Naive thymus-derived CD8-positive, alpha-beta T cell (primary cell): ENCODE measurements at places on chromosomes 2 and 18.

DNA sequence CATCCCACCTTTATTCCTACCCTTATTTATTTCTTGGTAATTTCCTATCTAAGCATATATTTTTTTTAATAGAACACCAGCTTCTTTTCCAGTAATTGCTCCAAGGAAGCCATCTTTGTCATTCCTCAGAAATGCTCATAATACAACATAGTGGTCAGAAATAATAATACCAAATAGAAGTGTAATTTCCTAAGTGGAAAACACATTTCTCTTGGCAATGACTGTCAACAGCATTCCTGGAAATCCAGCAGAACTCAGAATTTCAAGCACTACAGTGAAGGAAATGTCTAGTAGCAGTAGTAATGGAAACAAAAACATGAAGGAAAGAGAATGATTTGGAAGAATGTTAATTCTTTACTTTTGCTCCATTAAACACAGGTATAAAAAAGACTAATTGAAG lies 56.6 kb downstream of the GDF7 start:
- DNase-seq: no peak

DNA sequence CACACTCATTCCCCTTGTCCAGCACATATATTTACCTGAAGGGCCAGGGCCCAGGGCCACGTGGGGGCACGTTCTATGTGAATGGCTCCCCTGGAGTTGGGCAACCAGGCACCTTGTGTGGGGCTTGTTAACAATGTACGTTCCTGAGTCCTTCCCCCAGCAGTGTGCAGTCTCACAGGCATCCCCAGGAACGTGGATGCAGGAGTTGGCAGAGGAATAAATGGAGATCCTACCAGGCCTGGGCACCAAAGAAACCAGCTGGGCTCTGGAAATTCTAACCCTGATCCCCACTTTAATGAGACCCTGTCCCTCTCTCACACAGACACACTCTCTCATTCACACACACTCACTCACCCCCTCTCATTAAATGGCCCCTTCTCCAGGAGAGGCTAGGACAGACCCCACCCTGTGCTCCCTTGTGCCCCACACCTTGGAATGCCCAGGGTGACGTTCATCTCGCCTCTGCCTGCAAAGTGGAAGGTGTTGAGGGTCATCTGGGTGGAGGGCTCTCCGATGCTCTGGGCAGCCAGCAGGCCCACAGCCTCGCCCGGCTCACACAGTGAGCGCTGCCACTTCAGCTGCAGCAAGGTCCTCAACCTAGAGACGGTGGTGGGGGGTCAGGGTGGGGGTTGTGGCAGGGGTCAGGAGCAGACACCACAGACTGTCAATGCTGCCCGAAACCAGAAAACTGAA lies 65.6 kb downstream of the POLR1A start:
- no peak for DNase-seq

DNA sequence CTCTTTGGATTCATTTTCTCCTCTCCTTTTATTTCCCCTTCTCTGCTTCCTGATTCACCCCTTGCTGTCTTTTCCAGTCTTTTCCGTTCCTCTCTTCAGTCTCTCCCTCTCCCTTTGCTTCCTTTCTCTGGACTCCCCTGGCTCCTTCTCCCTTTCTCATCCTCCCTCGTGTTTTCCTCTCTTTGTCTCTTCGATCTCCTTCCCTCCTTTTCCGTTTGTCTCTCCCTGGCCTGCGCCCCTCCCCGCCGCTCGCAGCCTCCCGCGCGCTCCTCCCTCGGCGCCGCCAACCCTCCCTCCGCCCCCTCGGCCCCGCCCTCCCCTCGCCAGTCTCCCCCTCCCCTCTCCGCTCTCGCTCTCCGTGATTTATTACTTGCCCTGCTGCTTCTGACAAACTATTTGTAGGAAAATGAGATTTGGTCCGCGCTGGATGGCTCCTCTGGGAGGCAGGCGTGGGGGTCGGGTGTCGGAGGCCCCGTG lies 46.0 kb upstream of the PAX8 start:
- no peak for DNase-seq

DNA sequence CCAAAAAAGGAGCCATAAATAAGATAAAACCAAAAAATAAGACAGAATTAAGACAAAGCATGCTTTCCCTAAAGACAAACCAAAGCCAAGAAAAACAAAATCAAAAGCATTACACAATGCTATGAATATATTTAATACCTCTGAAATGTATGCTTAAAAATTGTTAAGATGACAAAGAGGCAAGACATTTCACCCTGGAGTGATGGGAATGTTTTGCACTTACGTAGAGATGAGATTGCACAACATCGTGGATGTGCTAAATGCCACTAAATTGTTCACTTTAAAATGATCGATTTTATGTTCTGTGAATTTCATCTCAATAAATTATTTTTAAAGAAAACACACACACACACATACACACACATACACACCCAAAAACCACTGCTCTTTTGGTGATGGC lies 386.6 kb upstream of the KLHL29 start:
- DNase-seq: no peak

DNA sequence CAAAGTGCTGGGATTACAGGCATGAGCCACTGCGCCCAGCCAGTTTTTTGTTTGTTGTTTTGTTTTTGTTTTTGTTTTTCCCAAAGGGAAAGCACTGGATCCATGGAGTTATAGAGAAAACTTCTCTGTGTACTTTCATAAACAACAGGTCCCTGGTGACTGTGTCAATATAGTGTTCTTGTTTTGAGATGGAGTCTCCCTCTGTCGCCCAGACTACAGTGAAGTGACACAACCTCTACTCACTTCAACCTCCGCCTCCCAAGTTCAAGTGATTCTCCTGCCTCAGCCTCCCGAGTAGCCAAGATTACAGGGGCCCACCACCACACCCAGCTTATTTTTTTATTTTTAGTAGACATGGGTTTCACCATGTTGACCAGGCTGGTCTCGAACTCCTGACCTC lies 16.5 kb downstream of the USP34 start:
- no peak for DNase-seq

DNA sequence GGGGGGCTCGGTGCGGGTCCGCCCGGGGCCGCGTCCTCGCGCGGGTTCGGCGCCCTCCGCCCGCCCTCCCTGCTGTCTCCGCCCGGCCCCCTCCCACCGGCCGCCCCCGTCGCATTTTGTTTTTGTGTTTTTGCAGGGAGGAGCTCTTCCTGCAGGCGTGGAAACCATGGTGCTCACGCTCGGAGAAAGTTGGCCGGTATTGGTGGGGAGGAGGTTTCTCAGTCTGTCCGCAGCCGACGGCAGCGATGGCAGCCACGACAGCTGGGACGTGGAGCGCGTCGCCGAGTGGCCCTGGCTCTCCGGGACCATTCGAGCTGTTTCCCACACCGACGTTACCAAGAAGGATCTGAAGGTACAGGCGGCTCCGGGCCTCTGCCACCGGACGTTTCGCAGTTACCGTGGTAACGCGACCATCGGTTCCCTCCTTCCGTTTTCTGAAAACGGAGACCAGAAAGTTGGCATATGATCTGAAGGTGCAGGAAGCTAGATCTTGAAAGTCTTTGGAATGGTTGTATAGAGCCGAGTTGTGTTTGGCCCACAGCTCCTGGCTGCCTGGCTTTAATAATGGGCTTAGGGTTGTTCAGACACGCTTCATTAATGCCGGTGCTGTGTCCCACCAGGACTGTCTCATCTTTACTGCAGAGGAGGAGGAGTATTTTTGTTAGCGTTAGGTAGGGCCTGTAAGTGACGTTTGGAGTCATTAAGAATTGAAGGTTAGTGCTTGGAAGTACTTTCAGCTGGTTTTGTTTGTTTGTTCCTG lies 891 bp downstream of the KDM3A start:
- DNase-seq: peak; percentile 66
